Stimulated activated CD4-positive, alpha-beta T cell treated with anti-CD3 and anti-CD28 coated beads, Interleukin-4, amount 100 ng/mL, for 48 hours (primary cell): ENCODE measurements at places on chromosomes 16 and 17.

DNA sequence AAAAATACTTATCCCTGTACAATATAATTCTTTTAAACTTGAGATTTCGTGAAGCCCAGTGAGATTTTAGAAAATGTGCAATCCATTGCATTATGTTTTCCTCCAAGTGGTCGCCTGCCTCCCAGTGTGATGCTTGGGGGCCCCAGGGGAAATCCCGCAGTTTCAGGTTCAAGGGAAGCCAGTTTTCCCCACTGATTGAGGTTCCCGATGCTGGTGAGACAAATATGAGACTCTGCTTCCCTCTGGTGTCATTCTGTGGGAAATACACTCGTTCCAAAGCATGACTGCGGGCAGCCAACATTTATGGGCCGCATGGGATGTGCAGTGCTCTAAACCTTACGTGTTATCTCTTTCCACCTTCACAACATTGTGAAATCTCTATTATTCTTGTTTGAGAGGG, 200.8 kb downstream of the PRKCB start:
- DNase-seq: no peak

DNA sequence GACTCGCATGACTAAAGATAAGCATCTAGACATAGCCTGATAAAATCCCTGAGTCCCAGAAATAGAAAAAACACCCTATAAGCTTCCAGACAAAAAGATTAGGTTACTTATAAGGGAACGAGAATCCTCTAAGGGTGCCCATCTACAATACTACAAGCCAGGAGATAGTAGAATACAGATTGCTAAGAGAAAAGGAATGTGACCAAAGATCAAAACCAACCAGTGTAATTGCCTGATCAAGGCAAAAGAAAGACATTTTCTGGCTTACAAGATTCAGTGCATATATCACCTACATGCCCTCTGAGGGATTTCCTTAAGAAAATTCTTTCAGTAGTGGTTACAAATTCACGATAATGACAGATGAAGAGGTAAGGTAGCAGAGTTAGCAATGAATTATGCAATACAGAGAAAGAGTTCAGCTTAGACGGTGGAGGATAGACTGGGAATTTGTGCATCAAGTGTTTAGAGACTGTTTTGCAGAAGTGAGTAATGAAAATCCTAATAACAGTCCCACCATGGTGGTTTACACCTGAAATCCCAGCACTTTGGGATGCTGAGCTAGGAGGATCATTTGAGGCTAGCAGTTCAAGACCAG, 35.0 kb downstream of the BCL7C start:
- no peak for DNase-seq

DNA sequence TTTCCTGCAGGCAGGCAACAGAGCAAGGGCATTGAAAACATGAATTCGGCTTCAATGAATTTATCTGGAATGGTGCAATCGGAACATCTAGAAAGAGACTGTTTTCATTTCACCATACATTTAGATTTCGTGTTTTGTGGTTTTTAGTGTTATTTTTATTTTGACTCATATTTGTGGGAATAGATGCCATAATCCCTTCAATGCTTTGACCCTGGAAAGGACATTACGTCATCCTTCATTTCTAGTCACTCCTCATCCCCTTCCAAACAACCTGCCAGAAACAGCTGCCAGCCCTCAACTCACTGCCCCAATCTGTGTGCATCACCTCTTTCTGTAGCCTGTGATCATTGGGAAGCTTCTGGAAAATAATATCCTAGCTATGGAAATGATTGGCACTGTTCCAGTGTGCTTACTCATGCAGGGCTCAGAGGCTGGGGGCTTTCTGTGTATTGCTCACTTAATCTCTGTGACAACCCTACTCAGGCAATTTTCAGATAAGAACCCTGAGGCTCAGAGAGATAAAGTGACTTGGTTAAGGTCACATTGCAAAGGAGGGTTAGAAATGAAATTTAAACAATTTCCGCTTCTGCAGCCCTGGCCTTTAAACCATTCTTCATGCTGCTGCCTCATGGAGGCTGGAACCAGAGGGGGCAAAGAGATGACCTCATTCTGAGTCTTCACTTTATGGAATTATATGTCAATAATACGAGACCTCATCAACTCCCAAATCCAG, 9.5 kb upstream of the KSR1 start:
- no peak for DNase-seq

- DNase-seq: peak; percentile 43
Observed at GRCh38 chr16:68265078-68265920, 973 bp downstream of the SLC7A6 start.

- no peak for DNase-seq
Observed at GRCh38 chr17:62819511-62820221, 11.6 kb upstream of the MARCHF10 start.

DNA sequence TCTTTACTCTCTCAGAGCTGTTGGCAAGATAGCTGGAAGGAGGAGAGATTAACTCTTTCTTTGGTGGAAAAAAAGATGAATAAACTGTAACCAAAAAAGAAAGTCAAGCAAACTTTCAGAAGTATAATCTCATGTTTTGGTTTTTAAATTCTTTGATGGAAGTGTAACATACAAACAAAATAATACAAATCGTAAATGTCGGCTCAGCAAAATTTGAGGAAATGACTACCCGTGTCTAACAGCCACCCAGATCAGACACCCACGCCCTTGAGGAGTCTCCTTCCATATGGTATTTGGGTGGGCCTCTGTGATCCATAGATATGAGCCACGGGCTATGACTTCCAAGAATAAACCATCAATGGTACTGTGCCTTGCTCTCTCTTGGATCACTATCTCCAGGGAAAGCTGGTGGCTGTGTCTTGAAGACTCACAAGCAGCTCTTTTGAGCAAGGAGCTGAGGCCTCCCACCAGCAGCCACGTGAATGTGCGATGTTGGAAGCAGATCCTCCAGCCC, 9.6 kb upstream of the CD300C start:
- no peak for DNase-seq

GRCh38 chr17:57454729-57455062, 198.4 kb downstream of the MSI2 start:
- DNase-seq: no peak

DNA sequence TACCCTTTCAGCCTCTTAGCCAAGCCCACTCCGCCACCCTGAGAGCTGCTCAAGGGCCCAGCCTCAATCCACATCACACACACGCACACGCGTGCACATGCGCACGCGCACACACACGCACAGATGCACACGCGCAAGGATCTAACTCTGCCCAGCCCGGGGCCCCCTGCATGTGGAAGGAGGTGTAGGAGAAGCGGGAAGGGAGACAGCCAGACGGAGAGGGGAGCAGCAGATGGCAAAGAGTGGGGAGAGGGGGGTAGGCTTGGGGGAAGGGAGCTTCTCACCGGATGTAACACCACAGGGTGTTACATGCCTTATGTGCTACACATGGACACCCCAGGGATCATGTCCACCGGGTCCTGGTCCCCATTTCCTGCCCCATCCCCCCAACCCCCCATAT, 15.3 kb downstream of the DLG4 start:
- no peak for DNase-seq

- DNase-seq: no peak
Observed at GRCh38 chr17:14209215-14209614, 27.4 kb downstream of the CDRT15 start.

- DNase-seq: no peak
Observed at GRCh38 chr17:6695565-6695964, 17.6 kb downstream of the SLC13A5 start.

DNA sequence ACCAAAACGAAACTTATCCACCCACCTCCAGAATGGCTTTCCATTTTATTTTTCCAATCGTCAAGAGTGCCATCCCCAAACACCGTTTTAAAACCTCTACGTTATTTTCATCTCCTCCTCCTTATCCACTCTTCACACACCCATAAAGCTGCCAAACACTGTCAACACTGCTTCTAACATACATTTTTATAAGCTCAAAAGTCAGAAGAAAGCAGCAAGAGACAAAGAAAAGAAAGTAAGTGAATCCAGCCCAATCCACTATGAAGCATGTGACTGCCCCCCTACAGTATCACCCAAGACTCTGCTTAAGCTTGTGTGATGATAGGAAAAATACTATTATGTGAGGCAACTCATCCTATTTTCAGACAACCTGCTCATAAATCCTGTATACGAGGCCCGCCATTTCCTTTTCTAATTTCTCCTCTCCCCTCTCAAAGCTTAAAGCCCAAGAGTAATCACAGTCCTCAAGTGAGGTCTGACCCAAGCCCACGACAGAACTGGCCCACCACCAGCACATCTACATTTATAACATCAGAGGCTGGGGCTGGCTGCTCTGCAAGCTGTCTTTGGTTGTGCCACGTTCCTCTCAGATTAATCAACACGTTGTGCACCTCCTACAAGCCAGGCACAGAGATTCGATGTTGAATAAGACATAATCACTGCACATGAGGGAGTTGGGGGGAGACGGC, 16.3 kb downstream of the USP31 start:
- no peak for DNase-seq

DNA sequence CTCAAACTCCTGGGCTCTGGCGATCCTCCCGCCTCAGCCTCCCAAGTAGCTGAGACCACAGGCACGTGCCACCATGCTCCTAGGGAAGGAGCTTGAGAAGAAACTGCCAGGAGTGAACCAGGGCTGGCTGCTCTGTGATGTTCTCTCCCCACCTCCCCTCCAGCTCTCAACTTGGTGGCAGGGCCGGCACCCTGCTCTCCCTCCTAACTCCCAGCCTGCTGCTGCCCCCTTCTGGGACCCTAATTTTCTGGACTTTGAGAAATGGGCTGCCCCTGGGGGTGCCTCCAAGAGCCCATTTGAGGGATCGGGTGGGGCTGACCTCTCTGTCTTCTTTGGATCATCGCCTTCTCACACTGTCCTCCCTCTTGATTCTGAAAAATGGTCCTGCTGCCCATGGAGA, 14.9 kb upstream of the STAT3 start:
- DNase-seq: peak; percentile 37
